ENCODE measurements at places on chromosomes 12 and 14.
A peak's percentile ranks its signal among the peaks of the same experiment; 100 is the strongest.

DNA sequence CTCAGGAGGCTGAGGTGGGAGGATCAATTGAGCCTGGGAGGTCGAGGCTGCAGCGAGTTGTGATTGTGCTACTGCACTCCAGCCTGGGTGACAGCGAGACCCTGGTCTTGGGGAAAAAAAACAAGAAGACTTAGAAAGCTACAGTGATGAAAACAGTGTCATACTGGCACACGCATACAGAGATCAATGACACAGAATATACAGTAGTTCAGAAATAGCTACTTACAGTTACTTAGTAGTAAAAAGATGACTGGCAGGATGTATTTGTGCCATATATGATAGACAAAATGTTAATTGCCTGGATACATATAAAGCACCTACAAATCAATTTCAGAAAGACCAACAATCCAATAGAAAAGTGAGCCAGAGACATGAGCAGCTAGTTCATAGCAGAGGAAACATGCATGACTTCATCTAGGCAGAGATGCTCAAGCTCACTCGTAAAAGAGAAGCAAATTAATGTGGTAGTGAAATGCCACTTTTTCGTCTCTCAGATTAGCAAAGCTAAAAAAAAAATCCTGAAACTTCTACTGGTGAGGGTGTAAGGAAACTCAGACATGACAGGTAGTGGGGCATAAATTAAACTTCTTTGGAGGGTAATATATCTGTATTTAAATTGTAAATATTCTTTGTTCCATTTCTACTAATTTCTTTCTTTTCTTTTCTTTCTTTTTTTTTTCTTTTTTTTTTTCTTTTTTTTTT, 2.5 kb upstream of the ALDH2 start:
- DNase-seq, result no peak

DNA sequence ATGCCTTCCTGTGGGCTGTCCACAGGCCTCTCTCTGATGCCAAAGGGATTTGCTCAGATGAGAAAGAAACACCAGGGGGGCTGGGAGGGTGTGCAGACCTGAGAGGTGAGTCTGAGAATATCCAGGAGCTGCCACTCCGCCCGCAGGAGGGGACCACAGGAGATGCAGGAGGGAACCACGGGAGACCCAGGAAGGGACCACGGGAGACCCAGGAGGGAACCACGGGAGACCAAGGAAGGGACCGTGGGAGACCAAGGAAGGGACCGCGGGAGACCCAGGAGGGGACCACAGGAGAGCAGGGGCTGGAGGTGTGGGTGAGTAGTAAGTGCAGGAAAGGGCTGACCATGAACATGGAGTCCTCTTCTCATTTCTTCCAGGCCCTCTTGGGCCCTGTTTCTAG, 74.6 kb upstream of the SFSWAP start:
- no peak for DNase-seq

DNA sequence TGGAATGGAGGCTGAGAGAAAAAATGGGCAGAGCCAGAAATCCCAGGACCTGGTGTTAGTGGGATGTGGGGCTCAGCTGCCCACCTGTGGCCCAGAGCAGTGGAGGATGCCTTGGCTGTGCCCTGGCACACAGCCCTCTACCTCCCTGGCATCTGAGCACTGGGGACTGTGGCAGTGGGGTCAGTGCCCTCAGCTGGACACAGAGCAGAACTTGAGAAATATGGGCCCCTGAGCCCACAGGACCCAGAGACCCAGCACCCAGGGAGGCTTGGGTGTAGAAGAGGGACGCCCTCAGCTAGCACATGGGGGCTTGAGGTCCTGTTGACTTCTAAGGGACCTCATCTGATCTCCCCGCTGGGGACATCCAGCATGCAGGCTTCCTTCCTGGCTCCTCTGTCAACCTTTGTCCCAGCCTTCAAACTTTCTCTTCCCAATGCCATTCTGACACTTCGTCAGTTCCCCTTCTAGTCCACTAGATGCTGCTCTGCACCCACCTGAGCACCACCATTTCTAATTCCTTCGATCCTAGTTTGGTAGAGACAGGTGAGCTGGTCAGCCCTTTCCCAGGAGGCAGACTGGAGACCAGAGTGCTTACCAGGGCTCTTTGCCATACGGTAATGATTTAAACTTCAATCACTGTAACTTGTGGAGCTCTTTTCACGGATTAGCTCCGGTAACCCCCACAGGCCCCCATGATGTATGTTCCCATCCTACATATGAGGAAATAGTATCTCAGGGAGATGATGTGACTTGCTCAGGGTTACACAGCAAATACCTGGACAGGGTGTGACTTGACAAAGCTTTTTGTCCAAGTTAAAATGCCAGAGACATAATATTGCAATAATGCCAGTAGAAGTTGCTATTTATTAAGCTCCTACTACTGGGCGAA, 143.7 kb downstream of the ASCL4 start:
- DNase-seq, result peak; percentile 15

- no peak for DNase-seq
Observed at GRCh38 chr12:12612358-12612757, 682 bp downstream of the CREBL2 start.

GRCh38 chr14:44316647-44317440, 190.2 kb downstream of the FSCB start:
- no peak for DNase-seq

DNA sequence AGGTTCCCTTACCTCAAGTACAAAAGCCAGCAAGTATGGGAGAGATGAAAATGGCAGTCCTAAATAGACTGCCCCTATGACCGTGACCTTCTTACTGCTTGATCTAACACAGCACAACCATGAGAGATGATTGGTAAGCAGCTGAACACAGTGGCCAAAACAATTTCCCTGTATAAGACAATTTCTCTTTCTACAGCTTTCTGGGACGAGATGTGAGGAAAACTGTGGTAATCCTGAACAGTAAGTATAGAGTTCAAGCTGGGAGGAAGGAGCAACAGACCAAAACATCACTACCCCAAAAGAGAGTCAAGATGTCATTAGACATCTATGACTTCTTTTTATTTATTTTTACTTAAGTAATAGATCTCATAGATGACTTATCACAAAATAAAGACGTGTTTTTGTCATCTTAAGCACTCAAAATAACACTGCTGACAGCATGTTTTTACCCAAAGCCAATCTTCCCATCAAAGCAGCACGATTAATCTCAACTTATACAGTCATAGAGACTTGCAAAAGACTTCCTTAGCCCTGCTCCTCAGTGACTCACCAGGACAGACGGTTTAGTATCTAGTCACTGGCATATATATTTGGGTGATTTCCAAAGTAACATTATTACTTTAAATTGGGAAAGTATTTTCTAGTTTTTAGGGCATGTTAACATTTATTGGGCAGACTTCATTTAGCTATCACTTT, 3.7 kb downstream of the TMEM52B start:
- no peak for DNase-seq

DNA sequence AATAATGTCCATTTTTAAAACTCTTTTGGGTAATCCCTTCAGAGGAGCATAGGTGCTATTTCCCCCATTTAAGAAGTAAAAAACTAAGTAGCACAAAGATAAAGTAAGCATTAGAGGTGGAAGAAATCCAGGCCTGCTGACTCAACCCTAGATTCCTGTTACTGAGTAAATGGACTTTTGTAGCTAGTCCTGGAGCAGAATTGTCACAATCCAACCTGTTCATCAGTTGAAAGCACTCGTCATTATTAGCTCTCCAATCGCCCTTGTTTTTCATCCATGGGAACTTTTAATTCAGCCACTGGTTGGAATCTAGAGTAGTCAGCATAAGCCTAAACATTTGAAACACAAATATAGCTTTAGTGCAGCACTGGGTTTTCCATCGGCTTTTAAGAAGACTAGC, 139.5 kb upstream of the AMIGO2 start:
- DNase-seq, result no peak

- no peak for DNase-seq
Observed at GRCh38 chr14:93727039-93727740, 61.1 kb downstream of the PRIMA1 start.

DNA sequence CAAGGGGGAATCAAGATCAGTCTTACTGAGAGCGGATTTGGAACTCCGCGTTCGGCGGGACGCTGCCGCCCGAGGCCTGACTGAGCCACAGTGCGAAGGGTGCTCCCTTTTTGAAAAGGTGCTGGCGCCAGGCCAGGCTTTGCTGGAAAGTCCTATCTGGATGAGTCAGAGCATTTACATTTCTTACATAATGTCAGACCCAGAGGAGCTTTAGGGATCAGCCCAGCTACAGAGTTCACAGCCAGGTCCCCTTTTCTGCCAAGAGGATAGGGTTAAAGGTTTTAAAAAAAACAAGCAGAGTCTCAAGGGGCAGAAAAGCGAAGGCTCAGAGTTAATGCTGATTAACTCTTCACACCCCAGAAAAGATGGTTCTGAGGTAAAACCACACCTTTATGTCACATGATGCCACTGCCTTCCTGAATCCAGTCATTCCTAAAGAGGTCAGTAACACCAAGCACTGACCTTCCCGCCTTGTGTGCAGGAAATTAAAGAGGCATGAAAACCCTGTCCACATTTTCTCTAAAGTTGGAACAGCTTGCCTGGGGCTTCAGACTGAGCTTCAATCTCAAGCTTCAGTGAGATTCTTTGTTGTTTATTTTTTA, 11.7 kb upstream of the FBXL14 start:
- no peak for DNase-seq

DNA sequence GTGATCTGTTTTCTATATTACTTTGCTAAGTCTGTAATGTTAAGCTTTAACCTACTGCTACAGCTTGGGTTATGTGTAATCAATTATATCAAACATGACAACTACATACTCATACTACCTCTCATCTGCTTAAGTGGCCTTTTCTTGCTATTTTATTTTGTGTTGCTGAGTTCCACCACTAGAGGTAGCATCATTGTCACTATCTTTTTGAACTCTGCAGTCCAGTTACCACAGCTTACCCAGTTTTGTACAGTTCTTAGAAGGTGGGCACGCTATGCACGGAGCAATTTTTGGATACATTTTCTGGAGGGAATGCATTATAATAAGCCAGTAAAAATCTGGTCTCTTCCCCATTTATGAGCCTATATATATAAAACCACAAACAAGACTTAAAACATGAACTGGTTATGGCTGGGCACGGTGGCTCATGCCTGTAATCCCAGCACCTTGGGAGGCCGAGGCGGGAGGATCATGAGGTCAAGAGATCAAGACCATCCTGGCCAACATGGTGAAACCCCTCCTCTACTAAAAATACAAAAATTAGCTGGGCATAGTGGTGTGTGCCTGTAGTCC, 48.5 kb downstream of the SAV1 start:
- DNase-seq, result peak; percentile 2

GRCh38 chr12:102024765-102025164, 37.0 kb downstream of the WASHC3 start:
- no peak for DNase-seq

DNA sequence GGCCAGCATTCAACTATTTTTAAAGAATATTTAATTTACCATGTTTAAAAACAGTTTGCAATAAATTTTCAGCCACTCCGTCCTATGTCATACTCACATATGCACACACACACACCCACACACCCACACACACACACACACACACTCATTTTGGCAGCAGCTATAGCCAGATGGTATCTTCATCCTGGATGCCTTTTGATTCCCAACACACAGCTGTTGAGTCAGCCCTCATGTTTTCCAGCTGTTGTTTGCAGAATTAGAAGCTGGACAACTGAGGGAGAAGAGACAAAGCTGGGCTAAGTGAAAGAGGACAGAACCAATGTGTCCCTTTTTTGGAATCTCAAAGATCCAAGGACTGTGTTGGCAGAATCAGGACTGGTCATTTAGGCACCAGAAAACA, 80.0 kb upstream of the EGLN3 start:
- DNase-seq, result no peak

GRCh38 chr12:49295082-49295936, at the start of gene PRPH:
TSS of gene PRPH (plus strand) at chr12:49295147. CDS start at chr12:49295201, 54 bp downstream.
- no peak for DNase-seq

GRCh38 chr14:41137741-41138140, 468.9 kb upstream of the LRFN5 start:
- no peak for DNase-seq

- no peak for DNase-seq
Observed at GRCh38 chr12:25574761-25575160, 21.7 kb upstream of the LMNTD1 start.

DNA sequence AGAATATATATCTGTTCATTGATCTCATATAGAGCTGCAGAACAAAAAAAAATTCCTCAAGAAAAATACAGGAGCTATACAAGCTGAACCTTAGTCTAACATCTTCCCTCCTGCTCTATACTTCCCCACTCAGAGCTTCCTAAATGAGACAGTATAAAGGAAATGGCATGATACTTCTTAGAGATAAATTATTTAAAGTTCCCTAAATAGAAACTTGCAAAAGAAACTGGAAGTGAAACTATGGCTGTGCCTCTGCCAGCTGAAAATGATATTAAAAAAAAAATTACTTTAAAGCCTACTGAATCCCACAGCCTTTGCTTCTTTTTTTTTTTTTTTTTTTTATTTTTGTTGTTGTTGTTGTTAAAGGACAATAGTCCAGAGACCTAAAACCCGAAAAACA, 11.6 kb upstream of the NEK9 start:
- DNase-seq, result no peak

- DNase-seq, result no peak
Observed at GRCh38 chr12:115424003-115424402, 740.0 kb upstream of the TBX3 start.

DNA sequence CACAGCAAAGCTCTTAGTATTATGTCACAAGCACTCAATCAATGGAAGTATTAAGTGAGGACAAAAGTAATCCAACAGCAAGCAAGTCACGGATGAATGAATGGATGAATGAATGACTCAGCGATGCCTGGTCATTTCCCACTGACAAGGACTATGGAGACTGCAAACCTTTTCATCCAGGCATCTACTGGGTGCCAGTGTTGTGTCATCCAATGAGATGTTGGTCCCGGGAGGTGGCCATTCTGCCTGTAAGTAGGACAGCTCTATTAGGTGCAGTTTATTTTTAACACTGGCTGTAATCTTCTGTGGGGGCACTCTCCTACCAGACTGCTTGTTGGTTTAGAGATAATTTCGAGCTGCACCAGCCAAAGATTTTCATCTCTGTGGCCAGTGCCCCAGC, 39.4 kb downstream of the STAB2 start:
- DNase-seq, result no peak

- no peak for DNase-seq
Observed at GRCh38 chr12:117872546-117873169, 96.1 kb downstream of the KSR2 start.

GRCh38 chr12:122872815-122873361, 23.0 kb downstream of the VPS37B start:
- no peak for DNase-seq
